ENCODE measurements at places on chromosomes 5 and 9.

DNA sequence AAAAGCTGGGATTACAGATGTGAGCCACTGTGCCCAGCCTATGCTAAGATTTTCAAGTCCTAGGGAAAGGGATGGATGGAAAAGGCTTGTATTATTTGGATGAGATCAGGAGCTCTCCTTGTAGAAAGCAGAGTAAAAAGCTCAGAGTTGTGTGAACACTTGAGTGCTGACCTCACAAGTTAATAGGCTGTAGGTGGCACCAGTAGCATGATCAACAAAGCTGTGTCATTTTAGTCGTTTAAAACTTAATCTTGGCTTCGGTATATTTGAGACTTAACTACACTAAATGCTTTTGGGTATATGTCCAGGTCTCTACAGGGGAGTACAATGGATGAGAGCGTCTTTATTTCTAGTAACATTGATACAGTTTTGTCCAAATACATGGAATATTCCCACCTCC, 264.2 kb downstream of the TMEM38B start:
- DNase-seq = no peak

DNA sequence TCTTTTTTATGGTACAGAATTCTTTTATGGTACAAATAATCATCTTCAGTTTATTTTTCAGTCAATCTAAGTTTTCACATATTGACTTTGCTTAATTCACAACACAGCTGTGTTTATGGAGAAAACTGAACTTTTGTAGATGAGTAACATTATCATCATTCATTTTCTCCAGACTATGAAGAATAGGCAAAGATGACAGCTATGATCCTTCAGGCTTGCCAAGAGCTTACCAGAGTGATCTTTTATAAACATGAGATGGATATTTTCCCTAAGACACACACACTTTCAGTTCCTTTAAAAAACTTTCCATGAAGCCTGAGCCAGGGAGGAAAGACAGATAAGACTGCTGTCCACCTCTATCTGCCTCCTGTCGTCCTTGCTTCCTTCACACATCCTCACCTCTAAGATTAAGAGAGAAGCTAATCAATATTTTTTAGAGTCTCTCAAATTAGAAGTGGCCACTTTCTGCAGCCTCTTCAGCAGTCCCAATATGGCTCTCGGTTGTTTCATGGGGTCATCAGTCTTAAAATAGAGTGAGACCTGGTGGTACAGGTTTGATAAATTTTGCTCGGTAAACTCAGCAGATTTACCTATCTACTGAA, 108.1 kb upstream of the SLC27A6 start:
- DNase-seq = no peak

GRCh38 chr5:55172937-55173686, at the start of gene CDC20B:
Gene CDC20B (minus strand): TSS chr5:55173177. CDS start chr5:55173000, 177 bp downstream.
- peak; percentile 88 for DNase-seq

DNA sequence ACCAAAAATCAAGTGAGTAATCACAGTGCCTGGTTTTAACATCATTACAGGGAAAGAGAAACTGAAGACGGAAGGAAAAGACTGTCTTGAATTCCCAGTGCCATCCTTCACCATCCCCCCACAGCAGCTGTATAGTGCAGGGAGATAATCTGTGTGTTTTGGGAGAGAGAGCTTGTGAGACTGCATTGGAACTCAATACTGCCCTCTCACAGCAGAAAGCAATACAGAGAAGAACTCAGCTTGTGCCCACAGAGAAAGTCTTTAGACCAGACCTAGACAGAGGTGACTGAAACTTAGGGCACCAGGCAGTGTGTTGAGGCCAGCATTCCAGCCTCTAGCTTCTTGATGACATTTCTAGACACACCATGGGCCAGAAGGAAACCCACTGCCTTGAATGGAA, 754.7 kb upstream of the CDH6 start:
- DNase-seq = no peak

DNA sequence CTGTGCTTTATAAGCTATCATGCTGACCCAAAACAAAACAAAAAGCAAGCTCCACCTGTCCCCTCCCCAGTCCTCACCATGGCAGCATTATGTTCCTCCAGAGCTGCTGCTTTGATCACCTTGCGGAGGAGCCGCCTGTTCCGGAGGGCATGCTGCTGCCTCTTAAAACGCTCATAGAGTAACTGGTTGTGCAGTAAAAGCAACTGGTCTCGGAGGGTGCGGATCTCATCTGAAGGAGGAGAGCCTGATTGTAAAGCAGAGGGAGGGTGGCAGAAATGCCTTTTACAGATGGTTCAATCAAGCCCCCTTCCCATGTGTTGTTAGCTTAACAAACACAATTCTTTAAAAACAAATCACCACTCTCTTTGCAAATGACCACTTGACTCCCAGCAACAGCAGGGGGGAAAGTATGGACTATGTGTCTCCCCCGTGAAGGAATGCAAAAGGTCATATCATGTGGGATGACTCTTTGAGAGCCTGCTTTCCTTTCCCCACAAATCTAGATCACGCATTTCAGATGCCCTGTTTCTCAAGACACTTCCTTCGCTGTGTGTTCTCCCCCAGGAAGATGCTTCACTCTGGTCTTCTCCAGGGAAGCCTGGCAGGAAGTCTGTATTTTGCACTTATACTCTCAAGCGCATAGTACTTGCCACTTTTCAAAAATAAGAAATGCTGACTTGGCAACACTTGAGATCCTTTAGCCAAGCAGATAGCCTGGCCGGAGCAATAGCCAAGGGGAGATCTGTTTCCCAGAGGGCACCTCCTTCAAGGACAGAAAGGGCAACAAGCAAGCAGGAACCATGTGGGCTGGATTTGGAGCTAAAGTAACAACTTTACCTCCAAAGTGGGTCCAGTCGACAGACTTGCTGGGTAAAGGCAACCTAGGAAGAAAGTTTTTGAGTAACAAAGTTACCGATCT, 25.1 kb downstream of the SPACA9 start:
- DNase-seq = no peak

GRCh38 chr5:151810449-151810848, 38.7 kb downstream of the G3BP1 start:
- no peak for DNase-seq

- DNase-seq = no peak
These were observed 698 bp downstream of the NFX1 start for GRCh38 chr9:33291031-33291397.

GRCh38 chr9:72974501-72974900, 21.6 kb upstream of the ALDH1A1 start:
- DNase-seq = no peak

DNA sequence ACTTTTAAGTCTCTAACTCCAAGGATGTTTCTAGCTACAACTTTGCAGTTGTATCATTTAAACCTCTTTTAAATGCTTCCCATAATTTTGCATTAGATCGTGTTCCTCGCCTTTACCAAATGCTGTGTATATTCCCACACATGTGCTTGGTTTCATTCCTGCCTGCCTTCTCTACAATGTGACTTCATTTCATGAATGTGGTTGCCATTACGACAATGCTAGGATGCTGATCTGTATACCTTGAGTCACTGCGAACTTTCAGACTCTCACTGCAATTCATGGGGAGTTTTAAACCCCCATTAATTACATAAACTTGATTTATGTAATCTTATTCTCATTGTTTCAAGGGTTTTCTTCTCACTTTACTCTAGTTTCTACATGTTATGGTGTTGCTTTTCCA, 50.3 kb downstream of the UBE2QL1 start:
- DNase-seq = no peak

DNA sequence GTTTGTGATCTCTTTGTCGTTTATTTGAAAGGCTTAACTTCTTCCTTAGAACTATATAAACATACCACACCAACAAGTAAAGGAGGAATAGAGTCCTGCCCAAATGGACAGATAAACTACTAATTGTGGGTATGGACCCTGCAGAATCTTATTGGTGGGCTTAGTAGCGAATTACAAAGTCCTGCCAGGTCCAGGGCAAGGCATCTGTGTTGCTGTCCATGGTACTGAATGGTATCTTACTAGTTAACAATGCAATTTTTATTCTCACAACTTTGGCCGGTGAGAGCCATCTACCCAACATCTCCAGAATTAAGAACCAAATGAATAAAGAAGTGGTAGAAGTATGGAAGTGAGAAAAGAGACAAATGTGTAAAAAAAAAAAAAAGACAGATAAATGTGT, 1782.4 kb upstream of the WWC1 start:
- peak; percentile 38 for DNase-seq

GRCh38 chr5:116923344-116923743, 348.7 kb upstream of the SEMA6A start:
- no peak for DNase-seq

GRCh38 chr5:10607666-10608073, 43.8 kb downstream of the ANKRD33B start:
- DNase-seq = peak; percentile 63

- DNase-seq = no peak
These were observed 4.1 kb downstream of the TRIO start for GRCh38 chr5:14147210-14147609.

GRCh38 chr9:37382161-37382981, 40.1 kb upstream of the GRHPR start:
- DNase-seq = no peak

GRCh38 chr9:95138474-95138873, 179.0 kb downstream of the FANCC start:
- DNase-seq = no peak

DNA sequence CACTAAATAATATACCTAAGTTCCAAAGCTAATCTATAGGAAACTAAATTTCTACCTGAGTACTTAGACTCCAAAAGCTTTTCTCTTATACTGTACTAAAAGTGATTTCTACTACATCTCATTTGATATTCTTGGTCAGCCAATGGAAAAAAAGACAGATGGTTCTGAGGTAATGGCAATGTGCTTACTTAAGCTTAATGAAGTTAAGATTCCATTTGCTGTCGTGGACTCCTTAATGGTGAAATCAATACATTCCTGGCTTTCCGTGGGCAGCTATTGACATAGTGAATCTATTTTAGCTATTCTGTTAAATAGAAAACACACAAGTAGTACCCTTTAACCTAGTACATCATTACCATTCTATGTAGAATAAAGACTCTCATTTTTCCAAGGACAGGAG, 1825.6 kb upstream of the CDH9 start:
- DNase-seq = no peak

GRCh38 chr5:134086943-134087305, 27.6 kb upstream of the TCF7 start:
- DNase-seq = no peak

GRCh38 chr5:126753227-126753626, 23.7 kb upstream of the LMNB1 start:
- no peak for DNase-seq

DNA sequence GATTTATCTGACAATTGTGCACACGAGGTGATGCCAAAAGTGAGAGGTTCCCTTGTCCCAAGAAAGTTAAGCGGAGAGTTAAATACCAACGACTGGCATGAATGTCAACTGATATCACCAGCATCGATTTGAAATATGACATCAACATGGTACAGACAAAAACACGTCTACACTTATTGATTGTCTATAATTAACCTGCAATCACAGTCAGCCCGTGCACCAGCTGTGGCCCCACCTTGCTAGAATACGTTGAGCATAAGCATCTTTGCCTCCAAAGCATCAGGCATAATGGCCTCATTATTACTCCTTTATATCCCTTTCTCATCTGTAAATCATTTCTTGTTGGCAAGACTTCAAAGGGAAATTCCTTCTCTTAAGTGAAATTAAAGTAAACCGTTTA, 625.4 kb downstream of the IRX1 start:
- no peak for DNase-seq

GRCh38 chr9:107782381-107782780, 292.8 kb upstream of the KLF4 start:
- DNase-seq = no peak

DNA sequence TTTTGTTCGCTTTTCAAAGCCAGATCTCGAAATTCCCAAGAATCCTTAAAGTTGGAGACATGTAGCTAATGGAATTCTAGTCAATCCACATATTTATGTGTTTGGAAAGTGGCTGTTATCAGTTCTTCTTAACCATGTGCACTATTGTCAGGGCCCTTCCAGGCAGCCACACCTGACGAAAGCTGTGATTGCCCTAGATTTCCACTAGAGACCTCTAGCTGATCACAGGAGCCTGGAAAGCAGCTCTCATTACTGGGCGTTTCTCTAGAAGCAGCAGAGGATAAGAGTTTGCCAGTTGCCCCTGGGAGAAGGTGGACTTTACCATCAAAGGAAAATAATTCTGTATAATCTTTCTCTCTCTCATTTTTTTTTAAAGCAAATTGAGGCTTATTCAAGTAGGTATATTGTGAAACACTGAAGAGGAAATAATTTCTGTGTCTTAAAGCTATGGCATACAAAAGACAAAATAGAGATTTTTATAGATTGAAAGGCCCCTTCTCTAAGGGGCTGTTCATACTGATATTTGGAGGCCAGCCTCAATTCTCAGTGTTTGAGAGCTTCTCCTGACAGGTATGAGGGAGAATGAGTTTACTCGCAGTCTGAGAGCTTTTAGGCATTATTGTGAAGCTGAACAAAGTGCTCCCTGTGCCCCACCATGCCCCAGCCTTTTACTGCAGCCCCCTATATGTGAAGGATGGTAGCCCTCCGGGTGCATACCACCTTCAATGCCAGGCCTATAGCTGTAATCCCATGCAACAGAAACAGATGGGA, 405.4 kb upstream of the ACTBL2 start:
- peak; percentile 22 for DNase-seq

- DNase-seq = no peak
These were observed 159.0 kb downstream of the HACD4 start for GRCh38 chr9:20872340-20872977.

DNA sequence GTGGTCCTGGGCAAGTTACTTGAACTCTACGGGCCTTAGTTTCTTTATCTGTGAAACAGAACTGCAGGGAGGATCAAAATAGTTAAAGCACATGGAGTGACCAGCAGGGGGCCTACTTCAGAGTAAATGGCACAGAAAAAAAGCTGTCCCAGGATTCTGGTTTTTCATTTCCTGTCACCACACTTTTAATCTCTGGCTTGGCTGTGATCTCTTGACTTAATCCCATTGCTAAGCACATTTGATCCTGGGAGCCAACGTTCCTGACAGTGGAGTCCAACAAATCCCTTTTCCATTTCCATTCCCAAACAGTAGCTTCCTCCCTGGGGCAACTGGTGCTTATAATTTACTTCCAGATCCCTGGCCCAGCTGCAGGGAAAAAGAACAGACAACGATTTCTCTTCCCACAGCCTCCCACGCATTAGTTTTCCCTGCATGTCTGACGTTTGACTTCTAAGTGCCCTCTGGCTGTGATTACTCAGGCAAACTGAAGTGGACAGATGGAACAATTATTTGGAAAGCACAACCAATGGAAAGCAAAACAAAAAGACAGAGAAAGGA, 136.5 kb upstream of the STK32A start:
- DNase-seq = peak; percentile 33

GRCh38 chr9:122115176-122116035, 22.3 kb upstream of the TTLL11 start:
- no peak for DNase-seq

- no peak for DNase-seq
These were observed 58.1 kb downstream of the CDO1 start for GRCh38 chr5:115758356-115758755.

GRCh38 chr9:71353720-71354119, 232.3 kb upstream of the TRPM3 start:
- DNase-seq = peak; percentile 31

GRCh38 chr5:43209060-43209459, 17.0 kb downstream of the NIM1K start:
- no peak for DNase-seq

GRCh38 chr9:131773911-131774379, 34.1 kb upstream of the RAPGEF1 start:
- DNase-seq = peak; percentile 81

GRCh38 chr9:3823842-3824475, 298.2 kb upstream of the RFX3 start:
- DNase-seq = no peak

All from RPMI8226 (cell line).